H7 (cell line): ENCODE measurements at places on chromosomes 1 and 21.

GRCh38 chr1:84402060-84402459, 3.8 kb downstream of the DNASE2B start:
- DNase-seq: no peak

DNA sequence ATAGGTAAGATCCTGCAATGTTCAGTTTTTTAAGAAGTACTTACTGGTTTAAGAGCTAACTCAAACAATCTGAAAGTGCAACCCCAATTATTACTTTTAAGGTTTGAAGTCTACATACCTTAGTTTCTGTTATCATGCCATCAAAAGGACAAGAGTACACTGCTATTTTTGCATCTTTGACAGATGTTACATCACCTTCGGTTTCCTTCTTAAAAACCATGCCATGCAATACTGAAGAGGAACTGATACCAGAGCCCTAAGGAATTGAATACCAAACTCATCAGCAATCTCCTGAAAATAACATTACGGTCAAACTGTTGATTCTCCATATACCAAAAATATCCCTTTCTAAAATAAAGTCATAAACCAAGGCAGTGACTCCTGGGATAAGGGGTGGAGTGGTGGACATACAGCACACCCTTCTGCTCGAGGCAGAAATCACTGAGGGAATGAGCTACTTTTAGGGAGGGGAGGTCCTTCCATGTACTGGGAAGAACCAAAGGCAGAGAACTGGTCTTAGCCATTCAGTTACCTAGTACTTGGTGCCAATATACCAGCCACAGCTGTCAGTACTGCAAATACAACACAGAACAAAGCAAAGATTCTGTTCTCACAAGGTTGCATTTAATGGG, 8.5 kb downstream of the CCT8 start:
- DNase-seq: no peak

GRCh38 chr1:23485002-23485332, 988 bp upstream of the ASAP3 start:
- no peak for DNase-seq

GRCh38 chr21:35506771-35507170, 457.7 kb upstream of the RUNX1 start:
- DNase-seq: no peak

GRCh38 chr1:92797961-92798360, 13.1 kb upstream of the EVI5 start:
- DNase-seq: no peak
